ENCODE measurements at places on chromosomes 5 and 9.

- no peak for DNase-seq
Observed at GRCh38 chr5:61416010-61416409, 84.0 kb downstream of the ZSWIM6 start.

GRCh38 chr9:2459756-2460155 lies 161.8 kb upstream of the VLDLR start:
- no peak for DNase-seq

DNA sequence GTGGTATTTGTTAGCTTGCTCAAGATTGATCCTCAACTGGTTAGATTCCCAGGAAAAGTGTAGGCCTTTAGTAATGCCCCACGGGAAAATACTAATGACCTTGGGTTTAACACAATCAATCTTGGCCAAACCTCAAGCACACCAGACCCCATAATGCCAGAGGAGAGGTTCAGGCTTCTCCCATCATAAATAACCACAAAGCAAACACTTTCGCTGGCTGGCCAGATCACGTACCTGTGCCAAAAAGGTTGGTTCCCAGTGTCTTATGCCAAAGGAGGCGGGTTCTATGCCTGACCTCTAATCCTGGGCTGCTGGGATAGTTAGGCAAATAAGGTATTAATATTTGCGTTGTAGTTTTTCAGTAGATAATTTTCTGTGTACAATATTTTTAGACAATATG lies 379.2 kb upstream of the CDH18 start:
- no peak for DNase-seq

DNA sequence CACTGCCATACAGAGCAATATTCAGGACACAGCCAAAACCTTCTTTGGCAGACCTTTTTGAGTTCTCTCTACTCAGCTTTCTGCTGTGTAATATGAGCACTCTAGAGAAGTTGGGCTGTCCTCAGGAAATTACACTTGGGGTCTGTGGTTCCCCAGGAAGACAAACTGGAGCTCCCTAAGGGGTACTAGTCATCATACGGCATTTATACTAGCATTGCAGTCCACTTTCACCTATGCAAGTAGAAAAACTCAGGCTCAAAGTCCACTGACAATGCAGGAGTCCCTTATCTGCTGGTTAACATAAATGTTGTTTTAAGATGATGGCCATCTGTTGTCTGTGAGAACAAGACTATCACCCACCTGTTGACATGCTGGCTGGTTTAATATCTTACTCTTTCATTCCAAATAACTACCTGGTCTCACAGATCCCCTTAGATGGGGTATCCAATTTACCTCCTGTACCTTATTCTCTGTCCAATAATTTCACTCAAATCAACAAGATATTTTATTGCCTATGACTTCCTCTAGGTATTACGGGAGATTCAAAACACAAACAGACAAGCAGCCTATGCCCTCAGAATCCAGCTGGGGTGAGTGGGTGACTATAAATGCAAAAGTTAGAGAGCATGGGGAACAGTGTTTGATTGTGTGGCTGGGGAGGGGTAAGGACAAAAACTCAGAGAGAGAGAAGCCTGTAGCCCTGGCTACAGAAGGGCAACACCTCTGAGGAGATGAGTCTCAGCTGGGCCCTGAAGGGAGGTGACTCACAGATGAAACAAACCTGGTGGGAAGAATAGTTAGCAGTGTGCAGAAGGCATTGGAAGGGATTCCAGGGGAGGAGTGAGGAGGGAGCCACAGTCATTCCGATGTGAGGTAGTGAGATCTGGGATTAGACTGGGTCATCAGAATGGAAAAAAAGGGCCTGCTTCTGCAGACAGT lies 10.2 kb downstream of the DOCK8 start:
- no peak for DNase-seq

- no peak for DNase-seq
Observed at GRCh38 chr9:35960039-35960655, 2.2 kb upstream of the OR2S2 start.

GRCh38 chr9:101569741-101570501 lies 24.8 kb downstream of the PPP3R2 start:
- no peak for DNase-seq

DNA sequence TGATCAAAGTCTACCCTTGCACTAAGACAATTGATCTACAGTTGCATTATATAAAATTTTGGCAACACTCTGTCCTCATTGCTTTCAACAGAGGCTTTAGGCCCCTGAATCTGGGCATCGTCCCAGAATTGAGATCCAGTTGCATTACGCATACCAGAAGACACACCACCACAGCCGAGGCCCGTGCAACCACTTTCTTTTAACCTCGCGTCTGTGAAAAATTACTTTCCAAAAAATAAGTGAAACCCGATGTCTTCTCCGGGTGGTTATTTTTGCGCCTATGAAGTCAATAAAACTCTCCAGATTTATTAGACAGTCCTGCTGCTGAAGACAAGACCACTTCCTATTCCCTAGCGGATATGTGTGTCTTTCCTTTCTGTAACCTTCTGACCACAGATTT lies 52.1 kb upstream of the NFIB start:
- no peak for DNase-seq

- DNase-seq: no peak
Observed at GRCh38 chr5:124658867-124659557, 87.4 kb downstream of the ZNF608 start.

DNA sequence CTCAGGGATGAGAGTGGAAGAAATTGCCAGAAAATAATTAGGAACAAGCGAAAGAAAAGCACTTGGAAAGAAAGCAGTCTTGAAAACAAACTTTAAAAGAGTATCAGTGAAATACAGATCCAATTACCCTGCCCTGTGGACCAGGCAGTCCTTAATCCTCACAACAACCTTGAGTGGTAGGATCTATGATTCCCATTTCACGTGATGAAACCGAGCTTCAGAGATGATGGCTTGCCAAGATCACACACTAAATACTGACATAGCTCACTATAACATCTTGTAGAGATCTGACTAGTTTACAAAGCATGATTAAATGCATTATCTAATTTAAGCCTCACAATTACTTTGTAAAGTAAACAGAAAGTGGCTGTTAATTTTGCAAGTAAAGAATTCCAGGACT lies 55.5 kb upstream of the ABCA1 start:
- no peak for DNase-seq

DNA sequence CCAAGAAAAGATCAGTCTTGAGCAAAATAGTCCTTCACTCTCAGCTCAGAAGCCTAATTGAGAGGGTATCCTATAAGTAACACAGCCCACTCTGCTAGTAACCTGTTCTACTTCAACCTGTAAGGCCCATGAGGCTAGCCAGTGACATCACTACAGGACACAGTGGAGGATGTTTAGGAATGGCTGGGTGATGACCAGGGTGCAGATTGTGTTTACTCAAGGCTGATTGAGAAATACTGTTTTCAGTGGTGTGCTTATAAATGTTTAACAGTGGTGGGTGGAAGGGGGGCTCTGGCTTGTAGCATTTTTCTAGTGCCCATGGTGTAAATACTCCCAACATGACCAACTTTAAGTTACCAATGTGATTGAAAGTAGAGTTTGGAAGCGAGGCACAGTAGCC lies 159.8 kb upstream of the CCDC152 start:
- DNase-seq: no peak

GRCh38 chr5:3218916-3219650 lies 376.5 kb upstream of the IRX1 start:
- no peak for DNase-seq

DNA sequence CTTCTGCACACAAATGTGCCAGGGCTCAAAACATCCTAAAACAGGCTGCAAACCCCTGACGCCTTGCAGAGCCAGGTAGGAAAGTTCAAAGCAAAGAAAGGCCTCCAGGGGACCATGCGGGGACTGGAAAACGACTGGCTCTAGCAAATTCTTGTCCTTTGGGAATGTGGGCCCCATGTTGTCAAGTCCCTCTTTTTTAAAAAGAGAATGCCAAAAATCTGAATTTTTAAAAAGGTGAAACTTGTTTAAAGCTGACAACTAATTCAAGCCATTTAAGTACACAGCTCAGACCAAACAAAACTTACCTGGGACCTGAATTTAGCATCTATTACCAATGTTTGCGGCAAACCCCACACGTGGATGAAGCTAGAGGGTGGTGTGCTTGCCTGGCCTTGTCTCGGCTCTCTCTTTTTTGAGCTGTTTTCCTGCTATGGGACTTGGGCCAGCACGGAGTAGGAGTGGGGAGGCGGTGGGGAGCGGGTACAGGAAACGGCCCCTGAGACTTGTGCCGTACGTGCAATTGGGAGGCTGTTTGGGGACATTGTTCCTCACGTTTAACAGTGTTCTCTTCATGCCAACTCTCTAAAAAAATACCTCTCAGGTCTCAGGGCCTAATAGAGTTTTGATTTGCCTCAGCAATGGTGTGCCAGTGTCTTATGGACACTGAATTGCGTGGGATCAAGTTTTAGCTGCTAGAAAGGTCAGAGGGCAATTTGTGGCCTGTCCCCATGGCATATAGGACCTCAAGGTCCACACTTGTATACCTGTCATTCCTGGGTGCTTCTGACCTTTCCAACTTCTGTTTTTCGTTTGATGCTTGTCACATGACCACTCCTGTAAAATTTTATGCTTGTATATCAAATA lies 15.1 kb upstream of the PHF19 start:
- DNase-seq: no peak

GRCh38 chr5:125584140-125584520 lies 837.7 kb upstream of the ZNF608 start:
- no peak for DNase-seq

GRCh38 chr5:171673328-171673727 lies 112.3 kb upstream of the SMIM23 start:
- DNase-seq: no peak

- no peak for DNase-seq
Observed at GRCh38 chr5:155021842-155022241, 8.3 kb downstream of the KIF4B start.

DNA sequence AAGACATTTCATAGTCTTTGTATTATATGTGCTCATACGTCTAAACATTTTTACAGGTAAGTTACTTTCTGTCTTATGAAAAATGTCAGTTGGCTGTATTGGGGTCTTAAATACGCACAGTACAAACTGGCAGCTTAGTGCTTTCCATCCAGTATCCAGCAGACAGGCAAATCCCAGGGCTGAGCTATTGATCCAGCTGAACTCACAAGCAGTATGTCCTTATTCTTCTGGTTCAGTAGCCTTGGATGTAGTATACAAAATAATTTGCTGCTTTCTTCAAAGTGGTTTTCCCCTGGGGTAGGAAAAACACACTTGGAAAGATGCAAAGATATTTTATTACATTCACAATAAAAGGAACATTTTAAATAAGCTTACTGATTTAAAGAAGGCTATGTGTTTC lies 617.2 kb downstream of the NR2F1-AS1 start:
- no peak for DNase-seq

DNA sequence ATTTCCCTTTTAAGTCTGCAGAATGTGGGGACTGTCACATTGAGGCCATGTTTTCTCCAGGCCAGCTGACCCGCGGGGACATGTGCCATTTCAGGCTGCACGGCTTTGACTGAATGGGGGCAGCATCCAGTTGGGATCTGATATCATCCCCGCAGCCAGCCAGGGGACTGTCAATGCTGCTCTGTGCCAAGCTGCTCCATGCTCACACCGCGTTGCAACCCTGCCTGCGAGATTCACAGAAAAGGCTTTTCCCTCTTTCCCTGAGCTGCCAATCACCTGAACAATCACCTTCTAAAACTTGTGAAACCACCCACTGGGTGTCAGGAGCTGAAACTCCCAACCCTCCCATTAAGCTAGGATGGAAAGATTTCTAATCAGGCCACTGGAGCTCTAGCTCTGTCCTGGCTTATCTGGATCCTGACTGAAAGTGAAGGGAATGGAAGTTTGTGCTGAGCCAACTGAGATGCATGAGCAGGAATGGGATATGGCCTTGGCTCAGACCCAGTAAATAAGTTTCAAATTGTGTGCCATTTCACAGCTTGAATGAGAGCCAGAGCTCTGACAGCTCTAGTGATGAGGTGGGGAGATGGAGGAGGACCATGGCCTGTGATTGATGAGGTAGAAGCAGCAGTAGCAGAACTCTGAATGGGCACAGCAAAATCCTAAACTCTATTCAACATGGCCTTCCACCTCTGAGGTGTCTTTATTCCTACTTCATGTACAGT lies 34.5 kb upstream of the ZNF366 start:
- no peak for DNase-seq

DNA sequence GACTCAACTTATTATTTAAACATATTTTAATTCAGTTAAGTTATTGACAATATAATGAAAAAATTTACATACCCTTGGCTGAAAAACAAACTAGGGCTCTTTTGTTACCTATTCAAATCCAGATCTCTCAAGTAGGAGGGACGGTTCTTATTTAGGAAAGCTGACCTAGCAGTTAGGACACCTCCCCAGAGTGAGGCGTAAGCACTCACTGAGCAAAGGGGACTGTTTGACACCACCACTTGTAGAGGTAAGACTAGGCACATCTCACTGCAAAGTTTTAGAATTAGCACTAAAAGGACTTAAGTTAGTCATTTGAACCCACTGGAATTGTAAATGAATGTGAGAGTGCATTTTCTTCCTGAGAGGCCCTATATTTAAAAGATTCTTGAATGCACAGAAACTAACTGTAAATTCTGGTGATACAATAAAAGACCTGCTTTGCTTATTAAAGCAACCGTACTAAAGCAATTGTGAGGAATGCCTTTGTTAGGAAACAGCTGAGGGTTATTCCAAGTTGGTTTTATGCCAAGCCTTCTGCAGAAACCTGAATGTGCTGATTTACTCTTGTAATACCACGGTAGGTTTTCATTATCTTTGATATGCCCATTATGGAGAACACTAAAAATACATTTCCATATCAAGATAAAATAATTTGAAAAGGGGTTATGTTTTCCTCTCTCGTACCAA lies 16.2 kb downstream of the HACD4 start:
- DNase-seq: no peak

- DNase-seq: no peak
Observed at GRCh38 chr9:121353241-121354061, 16.6 kb downstream of the STOM start.

Data from NCI-H1436 treated with DMSO at 0.1 percent for 48 hours (cell line).